ENCODE measurements at places on chromosomes 1 and 21.

- no peak for DNase-seq
Measured at GRCh38 chr1:172630056-172630818, 28.7 kb upstream of the FASLG start.

GRCh38 chr1:203126151-203126865, 1.2 kb upstream of the ADORA1 start:
- peak; percentile 43 for DNase-seq

DNA sequence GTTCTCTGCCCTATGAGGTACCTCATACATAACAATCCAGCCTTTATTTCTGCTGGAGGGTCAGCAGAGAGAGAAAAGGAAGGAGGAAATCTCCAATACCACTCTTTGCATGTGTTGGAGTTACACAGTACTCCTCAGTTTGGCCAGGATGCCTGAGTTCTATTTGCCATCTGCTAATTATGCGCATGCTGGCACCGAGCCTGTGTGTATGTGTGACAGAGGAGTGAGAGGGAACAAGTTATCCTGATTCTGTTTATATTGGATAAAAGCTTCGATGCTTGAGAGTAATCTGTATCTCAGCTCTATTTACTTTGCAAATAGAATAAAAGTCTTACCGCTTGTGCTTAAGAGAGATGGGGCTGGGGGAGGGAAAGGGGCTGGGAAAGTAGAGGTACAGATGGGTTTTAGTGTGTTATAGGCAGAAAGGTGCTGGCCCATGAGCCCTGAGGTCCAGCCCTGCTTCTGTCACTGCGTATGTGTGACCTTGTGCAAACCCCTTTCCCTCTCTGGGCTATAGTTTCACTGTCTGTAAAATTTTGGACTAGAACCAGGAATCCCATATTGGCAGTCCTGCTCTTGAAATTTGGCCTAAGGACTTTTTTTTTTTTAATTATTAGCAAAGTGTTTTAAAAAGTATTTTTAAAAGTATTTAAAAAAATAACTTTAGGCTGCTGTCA, 54.5 kb upstream of the PLXNA2 start:
- DNase-seq: no peak

DNA sequence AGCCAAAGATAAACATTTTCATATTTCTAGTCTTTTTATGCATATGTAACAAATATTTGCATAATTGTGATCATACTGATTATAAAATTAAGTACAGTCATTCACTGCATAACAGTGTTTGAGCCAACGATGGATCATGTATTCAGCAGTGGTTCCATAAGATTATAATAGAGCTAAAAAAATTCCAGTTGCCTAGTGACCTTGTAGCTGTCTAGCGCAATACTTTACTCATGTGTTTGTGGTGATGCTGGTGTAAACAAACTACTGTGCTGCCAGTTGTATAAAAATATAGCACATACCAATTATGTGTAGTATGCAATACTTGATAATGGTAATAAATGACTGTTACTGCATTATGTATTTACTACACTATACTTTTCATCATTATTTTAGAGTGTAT, 2.1 kb upstream of the S100A10 start:
- DNase-seq: no peak

DNA sequence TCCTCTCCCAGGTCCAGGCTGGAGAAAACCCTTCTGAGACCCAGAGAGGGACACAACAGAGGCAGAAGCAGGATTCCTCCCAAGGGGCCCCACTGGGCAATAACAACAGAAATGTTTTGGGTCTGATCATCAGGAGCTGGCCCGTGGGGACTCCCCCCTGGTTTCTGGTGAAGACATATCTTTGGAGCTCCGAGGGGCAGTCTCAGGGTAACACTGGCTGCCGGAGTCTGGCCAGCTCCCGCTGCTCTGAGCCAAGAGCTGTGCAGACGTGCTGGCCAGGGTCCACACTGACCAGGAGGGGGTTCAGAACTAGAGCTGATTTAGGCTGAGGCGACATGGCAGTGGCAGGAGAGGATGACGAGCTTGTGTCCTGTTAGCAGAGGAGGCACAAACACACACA, 13.1 kb downstream of the ECE1 start:
- no peak for DNase-seq

- no peak for DNase-seq
Measured at GRCh38 chr21:39774227-39774626, 29.2 kb downstream of the IGSF5 start.

- DNase-seq: no peak
Measured at GRCh38 chr1:85153149-85153891, 47.5 kb downstream of the SYDE2 start.

DNA sequence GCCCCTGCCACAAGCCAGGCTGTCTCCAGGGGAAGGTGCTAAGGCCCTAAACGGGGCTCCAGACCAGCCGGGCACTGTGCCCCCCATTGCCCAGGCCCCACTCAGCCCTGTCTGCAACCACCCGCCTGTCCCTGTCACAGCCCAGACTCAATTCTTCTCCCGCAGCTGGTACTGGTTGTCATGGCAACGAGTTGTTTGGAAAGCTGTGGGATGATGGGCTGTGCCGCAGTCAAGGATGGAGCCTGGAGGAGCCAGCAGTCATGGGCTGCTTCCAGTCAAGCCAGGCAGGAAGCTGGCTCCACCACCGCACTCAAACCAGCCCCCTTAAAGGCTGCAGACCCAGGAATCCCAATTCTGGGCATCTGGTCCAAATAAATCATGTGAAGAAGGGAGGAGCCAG, 4.2 kb downstream of the SPOCD1 start:
- DNase-seq: no peak

DNA sequence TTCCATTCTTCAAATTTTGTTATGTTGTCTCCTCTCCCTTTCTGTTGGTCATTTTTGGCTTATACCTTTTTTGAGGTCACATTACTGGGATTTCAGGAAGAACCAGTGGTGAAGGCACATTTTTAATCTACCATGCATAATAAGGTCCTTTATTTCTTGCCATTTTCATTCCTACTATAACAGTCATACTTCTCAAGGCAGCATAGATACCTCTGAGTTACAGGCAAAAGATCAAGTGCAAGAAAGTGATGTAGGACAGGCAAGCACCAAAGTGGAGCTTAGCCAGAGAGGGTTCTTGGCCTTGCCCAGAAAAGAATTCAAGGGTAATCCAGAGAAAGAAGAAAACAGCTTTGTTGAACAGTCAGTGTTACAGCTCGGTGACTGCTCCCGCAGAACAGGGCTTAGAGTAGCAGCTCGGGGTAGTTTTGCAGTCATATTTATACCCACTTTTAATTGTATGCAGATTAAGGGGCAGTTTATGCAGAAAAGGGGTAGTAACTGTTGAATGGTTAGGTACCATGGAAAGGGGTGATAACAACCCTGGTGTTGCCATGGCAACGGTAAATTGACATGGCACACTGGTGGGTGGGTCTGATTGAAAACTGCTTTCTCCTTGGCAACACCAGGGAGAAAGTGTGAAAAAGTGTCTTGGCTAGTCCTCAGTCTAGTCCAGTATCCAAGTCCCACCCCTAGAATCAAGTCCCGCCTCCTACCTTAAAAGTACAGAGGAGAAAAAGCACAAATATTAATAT, 39.6 kb upstream of the DOCK7 start:
- no peak for DNase-seq

GRCh38 chr1:106846656-106847055, 209.8 kb upstream of the PRMT6 start:
- DNase-seq: no peak

DNA sequence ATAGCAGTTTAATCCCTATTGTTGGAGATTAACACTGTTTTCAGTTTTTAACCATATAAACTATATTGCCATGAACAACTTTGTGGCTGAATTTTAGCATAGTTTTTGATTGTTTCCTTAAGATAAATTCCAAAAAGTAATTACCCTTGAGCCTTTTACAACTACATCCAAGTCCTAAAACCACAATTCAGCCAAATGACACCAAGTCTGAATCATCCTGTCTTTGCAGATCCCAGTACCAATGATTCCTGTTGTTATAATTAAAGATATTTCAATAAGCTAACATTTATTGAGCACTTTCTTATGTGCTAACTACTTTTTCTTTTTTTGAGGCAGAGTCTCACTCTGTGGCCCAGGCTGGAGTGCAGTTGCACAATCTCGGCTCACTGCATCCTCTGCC, 35.6 kb downstream of the IL23R start:
- no peak for DNase-seq

DNA sequence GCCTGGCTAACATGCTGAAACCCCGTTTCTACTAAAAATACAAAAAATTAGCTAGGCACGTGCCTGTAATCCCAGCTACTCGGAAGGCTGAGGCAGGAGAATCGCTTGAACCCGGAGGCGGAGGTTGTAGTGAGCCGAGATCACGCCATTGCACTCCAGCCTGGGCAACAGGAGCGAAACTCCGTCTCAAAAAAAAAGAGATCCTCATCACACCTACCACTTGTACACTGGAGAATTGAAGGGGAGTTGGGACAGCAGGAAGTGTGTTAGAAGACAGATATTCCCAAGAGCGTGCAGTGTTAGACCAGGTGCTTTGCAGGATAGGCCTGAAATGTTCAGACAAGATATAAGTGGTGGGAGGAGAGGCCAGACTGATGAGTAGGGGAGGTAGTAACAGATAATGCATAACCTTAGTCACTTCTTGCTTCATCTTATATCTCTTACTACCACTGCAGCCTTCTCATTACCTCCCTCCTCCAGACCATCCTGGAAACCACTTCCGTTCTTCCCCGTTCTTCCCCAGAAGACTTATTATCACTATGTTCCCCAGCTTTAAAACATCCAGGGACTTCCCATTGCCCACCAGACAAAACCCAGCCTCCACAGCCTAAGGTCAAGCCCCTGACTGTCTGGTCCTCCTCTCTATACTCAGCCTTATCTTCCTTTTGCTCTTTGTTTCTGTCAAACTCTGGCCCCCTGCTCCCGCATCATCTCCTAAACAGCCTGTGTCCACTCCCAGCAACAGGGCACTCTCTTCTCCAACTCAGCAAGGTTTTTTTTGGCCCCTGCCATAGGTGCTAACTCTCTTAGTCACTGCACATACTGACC, 21.3 kb downstream of the FAM20B start:
- DNase-seq: no peak

DNA sequence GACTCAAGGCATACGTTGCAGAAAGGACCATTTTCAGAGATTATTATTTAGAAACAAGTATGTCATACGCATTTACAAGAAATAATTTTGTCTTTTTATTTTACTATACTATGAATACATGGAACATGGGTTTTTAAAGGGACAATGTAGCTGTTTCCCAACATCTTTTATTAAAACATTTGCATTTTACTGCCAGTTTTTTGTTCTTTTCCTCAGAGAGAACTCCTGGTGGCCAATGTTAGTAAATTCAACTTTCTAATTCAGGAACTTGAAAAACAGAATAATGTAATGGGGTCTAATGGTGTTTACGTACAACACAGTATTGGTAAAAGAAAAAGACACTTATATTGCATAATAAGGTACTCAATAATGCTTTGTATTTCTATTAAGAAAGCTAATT, 14.9 kb downstream of the PRDM2 start:
- no peak for DNase-seq

- no peak for DNase-seq
Measured at GRCh38 chr21:15007716-15008296, 57.0 kb downstream of the NRIP1 start.

- no peak for DNase-seq
Measured at GRCh38 chr1:109616391-109616790, 3.0 kb downstream of the GNAT2 start.

- DNase-seq: no peak
Measured at GRCh38 chr21:39326607-39327307, 13.3 kb upstream of the BRWD1 start.

Measured in iPS DF 6.9 (cell line).